ENCODE measurements at places on chromosomes 2 and 18.
A peak's percentile ranks its signal among the peaks of the same experiment; 100 is the strongest.

DNA sequence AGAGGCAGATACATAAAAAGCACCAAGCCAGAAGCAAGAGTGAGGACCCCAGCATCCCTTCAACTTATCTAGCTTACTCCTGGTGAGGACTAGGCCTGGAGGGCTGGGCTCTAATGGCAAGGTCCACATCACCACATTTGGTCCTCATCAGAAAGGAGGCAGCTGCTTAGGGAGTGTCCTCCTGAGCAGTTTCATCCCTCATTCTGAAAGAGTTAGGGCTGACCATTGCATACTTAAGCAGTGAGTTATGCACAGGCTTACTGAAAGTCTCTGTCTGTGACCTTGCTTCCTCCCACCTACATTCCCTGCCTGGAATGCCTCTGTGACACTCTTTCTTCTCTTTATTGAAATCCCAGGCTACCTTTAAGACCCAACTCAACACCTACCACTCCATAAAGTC is 301.8 kb upstream of the ACVR2A start:
- no peak for DNase-seq

GRCh38 chr2:59932341-59932740 is 621.1 kb downstream of the BCL11A start:
- DNase-seq = no peak

GRCh38 chr2:167581961-167582574 is 665.3 kb downstream of the STK39 start:
- no peak for DNase-seq

GRCh38 chr18:5110266-5110665 is 86.8 kb downstream of the AKAIN1 start:
- DNase-seq = no peak

- no peak for DNase-seq
These were observed 344.0 kb upstream of the VWC2L start for GRCh38 chr2:214066862-214067261.

DNA sequence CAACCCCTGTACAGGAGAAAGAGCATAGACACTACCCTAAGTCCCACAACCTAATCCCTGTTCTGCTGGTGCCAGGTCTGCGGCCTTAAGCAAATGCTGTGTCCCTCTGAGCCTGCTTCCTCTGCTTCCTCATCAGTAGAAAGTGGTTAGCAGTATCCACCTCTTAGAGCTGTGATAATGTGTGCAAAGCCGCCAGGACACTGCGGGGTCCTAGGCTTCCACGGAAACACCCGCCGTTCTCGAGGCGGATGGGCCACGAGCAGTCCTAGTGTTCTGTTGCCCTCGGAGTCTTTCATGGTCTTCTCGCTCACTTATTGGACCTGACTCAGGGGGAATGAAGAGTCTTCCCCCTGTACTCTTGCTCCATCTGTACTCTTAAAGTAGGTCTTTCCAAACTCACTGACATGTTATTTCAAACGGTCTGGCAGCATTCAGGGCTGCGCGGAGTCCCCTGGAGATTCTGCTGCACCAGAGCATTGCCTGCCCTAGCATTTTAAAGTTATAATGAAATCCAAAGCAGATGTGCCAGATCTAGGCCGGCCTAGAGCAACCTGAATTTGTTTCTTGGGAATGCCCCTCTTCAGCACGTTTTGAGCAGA is 107.2 kb upstream of the ZNF236 start:
- DNase-seq = no peak

GRCh38 chr2:79512442-79513401 is at the start of gene CTNNA2:
CTNNA2 (plus strand) TSS chr2:79513051.
- peak; percentile 91 for DNase-seq

DNA sequence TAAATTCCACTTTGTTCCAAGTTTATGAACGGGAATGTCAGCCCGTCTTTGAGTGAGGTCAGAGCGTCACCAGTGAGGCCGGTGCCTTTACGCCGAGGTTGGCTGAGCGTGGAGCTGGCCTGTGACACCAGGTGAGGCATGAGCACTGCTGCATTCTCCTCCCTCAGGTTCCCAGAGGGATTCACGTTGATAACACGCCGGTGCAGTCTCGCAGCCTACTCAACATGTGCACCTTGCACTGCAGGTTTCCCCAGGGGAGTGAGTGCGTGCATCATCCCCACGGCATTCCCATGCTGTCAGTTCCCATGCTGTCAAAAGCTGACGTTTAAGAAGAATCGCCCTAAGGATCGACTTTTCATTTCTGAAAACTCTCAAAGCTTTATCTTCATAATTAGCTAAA is 213.3 kb downstream of the LDLRAD4 start:
- no peak for DNase-seq
